ENCODE measurements at places on chromosomes 1 and 21. TPM values are rescaled to one million over a fixed set of nuclear protein-coding genes. Genes with fewer than 3 reads are reported as not detected.

DNA sequence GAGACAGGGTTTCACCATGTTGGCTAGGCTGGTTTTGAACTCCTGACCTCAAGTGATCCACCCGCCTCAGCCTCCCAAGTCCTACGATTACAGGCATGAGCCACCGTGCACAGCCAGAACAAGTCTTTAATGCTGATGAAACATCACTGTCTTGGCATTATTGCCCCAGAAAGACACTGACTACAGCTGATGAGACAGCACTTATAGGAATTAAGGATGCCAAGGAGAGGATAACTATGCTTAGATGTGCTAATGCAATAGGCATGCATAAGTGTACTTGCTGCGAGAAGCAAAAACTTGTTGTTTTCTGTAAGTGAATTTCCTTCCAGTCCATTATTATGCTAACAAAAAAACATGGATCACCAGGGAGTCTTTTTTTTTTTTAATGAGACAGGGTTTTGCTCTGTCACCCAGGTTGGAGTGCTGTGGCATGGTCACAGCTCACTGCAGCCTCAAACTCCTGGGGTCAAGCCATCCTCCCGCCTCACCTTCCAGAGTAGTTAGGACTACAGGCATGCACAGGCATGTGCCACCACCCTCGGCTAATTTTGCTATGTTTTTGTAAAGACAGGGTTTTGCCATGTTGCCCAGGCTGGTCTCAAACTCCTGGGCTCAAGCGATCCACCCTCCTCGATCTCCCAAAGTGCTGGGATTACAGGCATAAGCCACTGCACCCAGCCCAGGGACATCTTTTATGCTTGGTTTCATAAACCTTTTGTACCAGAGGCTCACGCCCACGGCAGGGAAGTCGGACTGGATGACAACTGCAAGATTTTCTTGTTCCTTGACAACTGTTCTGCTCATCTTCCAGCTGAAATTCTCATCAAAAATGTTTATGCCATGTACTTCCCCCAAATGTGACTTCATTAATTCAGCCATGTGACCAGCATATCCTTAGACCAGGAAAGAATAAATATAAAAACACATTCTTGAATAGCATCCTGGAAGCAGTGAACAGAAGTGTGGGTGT, 23.1 kb downstream of the RHEX start:
- no peaks in the 10 kb centered on the region for H3K36me3 ChIP-seq
- DNase-seq: no peak
- no peaks in the 10 kb centered on the region for H3K27me3 ChIP-seq
- no peak overlapping the region for H3K27ac ChIP-seq

Gene CFHR5
- not detected for polyA plus RNA-seq

Gene KCND3
- polyA plus RNA-seq: 0.03 TPM

GRCh38 chr1:201917362-201918033, 28.8 kb downstream of the SHISA4 start:
- no peak overlapping the region for H3K4me3 ChIP-seq
- DNase-seq: no peak
- no peaks in the 10 kb centered on the region for H3K36me3 ChIP-seq

Gene CYP4A22
- not detected for polyA plus RNA-seq

DNA sequence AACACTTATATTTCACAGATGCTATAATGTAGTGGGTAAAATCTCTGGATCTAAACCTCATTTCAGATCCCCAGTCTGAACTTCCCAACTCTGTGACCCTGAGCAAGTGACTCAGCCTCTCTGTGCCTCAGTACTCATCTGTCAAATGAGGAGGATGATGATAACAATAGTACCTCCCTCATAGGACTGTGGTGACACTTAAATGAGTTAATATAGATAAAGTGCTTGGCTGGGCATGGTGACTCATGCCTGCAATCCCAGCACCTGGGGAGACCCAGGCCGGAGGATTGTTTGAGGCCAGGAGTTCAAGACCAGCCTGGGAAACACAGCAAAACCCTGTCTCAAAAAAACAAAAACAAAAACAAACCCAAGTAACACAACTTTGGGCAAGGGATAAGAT, 4.7 kb upstream of the ECE1 start:
- peak overlapping the region; percentile 96 for H3K27ac ChIP-seq
- no peak for DNase-seq
- H3K4me1 ChIP-seq: peaks cover 92% of the 10 kb centered on the region
- H3K36me3 ChIP-seq: no peaks in the 10 kb centered on the region
- peak overlapping the region; percentile 54 for H3K4me3 ChIP-seq
- no peaks in the 10 kb centered on the region for H3K27me3 ChIP-seq

All from B cell (primary cell).